ENCODE measurements at places on chromosomes 12 and 14. TPM values are rescaled to one million over a fixed set of nuclear protein-coding genes. Genes with fewer than 3 reads are reported as not detected.
A peak's percentile ranks its signal among the peaks of the same experiment; 100 is the strongest.

KRT85 gene
- total RNA-seq: not detected

DNA sequence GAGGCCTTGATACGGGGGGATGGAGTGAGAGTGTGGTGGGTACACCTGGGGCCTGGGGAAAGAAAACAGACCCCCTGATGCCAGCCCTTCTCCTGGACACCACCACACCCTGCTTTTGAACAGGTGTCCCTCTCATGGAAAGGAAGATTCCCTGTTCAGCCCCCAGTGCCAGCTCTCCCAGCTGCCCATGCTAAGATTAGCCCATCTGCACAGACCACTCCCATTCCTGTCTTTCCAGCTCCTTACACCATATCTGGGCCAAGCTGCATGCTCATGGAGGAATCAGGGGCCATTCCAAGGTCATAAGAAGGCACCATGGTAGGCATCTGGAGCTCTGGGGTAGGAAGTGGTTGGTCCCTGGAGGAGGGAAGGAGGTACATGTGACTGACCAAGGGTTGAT lies 9.6 kb downstream of the NAB2 start:
- no peak for DNase-seq
- peaks cover 74% of the 10 kb centered on the region for H3K36me3 ChIP-seq
- H3K27ac ChIP-seq: peak overlapping the region; percentile 40

DNA sequence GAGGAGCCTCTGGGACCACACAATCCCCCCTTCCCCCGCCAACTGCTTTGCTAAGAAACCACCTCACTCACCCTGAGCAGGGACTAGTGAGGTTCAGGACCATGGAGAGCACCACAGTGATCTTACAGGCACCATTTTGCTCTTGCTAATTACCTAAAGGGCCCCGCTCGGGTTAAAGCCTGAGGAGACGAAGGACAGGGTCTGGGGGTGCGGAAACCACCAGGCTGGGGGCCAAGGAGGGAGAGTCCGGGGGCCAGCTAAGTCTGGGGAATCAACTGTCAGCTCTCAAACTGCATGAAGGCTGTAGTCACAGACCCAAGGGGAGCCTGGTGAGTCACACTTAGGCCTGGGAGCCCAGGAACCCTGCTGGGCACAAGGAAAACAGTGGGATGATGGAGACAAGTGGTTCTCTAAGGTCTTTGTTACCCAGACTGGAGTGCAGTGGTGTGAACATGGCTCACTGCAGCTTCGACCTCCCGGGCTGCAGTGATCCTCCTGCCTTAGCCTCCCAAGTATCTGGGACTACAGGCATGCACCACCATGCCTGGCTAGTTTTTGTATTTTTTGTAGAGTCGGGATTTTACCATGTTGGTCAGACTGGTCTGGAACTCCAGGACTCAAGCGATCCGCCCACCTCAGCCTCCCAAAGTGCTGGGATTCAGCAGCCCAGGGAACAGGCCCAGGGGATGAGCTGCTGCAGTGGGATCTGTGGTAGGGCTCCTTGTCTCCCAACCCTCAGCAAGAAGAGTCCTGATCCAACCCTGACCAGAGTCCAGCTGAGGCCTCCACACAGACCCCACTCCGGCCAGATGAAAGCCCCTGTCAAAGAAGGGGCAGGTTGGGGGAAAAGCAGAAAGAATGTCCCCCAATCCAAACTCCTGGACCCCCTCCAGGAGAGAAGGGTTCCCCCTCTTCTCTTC lies 98.8 kb downstream of the CALM1 start:
- H3K36me3 ChIP-seq: no peaks in the 10 kb centered on the region
- H3K27me3 ChIP-seq: peaks cover 16% of the 10 kb centered on the region
- H3K4me3 ChIP-seq: no peak overlapping the region
- H3K27ac ChIP-seq: no peak overlapping the region

DNA sequence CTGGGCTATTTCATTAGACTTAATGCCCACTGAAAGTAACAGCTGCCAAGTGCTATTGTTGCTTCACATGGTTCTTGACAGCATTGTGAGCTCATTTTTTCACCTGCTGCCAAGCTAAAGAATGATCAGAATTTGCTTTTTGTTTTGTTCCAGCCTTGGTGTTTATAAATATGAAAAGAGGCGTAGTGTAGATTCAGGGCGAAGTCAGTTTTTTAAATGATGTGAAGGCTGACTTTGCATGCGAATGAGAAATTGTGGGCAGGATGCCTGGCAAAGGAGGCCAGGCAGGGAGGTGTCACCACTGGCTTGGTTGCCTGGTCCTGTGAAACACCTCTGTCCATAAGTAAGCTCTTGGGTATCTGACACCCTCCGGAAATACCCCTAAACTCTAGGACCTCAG lies 93.3 kb upstream of the NAP1L1 start:
- H3K4me1 ChIP-seq: peaks cover 5% of the 10 kb centered on the region
- H3K36me3 ChIP-seq: peaks cover 6% of the 10 kb centered on the region
- DNase-seq: no peak
- H3K27me3 ChIP-seq: no peaks in the 10 kb centered on the region

MANSC1 gene
- total RNA-seq: 9.9 TPM

SVOP gene
- total RNA-seq: not detected

KRAS gene
- 17.6 TPM for total RNA-seq

DNA sequence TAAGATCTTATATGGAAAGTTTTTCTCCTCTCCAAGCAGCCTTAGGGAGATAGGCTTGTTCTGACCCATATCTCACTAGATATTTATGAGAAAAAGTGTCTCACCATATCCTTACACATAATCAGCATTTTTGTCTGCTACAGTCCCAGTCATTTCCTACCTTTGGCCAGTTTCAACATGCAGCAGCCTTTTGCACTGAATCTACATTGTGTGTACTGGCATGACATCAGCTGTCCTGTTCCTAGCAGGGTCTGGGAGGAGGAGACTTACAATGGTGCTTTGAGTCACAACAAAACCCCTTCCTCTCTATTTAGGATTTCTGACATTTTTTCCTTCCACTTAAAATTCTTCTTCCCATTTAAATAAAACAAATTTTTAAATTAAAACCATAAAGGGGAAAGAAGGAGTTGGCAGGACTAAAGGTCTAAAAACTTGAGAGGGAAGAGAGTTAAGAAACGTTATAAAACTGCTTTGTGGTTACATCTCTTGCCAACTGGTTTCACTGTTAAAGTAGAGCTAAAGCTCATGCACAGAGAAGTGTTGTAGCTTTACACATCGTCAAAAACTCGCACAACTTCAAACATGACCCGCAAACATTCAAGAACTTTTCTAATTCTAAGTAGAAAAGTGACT lies 53.3 kb upstream of the CERS5 start:
- DNase-seq: peak; percentile 88
- no peak overlapping the region for H3K27ac ChIP-seq
- H3K4me1 ChIP-seq: peaks cover 22% of the 10 kb centered on the region
- H3K36me3 ChIP-seq: no peaks in the 10 kb centered on the region
- no peak overlapping the region for H3K4me3 ChIP-seq

PRH2 gene
- not detected for total RNA-seq

DNA sequence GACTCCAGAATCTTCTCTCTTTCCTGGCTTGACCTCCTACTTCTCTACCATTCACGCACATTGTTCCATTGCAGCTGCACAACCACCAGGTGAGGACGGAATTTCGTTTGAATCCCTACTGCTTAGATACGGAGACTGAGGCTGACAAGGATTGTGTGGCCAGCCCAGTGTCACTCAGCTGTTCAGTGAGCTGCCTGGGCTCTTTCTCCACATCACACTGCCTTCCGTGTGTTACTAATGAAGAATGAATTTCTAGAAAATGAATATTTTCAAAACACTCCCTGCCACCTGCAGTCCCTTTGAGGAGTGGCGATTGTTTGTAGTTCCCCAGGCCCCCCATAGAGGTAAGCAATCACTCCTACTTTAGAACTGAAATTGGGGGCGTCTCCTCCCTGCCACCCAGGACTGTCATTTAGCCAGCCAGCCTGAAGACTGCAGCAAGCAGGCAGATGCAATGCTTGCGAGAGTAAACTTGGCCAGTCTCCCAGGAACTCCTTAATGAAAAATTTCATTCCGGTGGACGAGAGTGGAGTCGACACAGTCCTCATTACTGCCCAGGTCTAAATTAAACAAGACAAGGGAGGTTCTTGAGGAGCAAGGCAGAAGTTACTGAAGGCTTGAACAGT lies 239.7 kb downstream of the SLC41A2 start:
- H3K27me3 ChIP-seq: no peaks in the 10 kb centered on the region
- no peaks in the 10 kb centered on the region for H3K4me1 ChIP-seq
- DNase-seq: no peak
- no peak overlapping the region for H3K4me3 ChIP-seq
- H3K36me3 ChIP-seq: peaks cover under 1% of the 10 kb centered on the region

SLC6A13 gene
- total RNA-seq: 0.72 TPM

GRCh38 chr12:12384571-12385340 lies 27.9 kb downstream of the BORCS5 start:
- no peaks in the 10 kb centered on the region for H3K36me3 ChIP-seq
- peaks cover 8% of the 10 kb centered on the region for H3K4me1 ChIP-seq
- no peak for DNase-seq
- H3K4me3 ChIP-seq: no peak overlapping the region

DNA sequence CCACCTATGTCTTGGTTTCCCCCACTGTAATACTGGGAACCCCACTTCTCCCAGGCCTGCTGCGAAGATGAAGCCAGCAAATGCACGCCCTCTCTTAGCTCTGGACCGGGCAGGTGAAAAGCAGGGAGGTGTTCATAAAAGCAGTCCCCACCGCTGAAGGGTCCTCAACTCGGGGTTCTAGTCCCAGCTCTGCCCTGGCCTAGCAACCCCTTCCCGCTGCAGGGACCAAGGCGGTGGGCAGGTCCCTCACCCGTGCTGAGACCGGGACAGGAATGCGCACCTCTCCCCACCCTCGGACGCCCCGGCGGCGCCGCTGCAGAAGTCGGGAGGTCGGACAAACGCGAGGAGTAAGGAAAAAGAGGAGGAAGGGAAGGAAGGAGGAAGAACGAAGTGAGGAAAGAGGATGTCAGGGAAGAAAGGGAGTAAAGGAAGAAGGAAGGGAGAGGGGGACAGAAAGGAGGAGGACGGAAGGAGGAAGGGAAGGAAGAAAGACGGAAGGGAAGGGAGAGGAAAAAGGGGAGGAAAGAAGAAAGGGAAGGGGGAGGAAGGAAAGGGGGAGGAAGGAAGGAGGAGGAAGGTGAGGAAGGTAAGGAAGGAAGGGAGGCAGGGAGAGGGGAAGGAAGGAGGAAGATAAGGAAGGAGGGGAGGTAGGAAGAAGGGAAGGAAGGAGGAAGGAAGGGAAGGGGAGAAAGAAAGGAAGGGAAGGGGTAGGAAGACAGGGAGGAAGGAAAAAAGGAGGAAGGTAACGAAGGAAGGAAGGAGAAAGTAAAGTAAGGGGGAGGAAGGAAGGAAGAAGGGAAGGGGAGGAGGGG lies 701 bp downstream of the SPRING1 start:
- H3K36me3 ChIP-seq: peaks cover 12% of the 10 kb centered on the region
- DNase-seq: no peak
- peaks cover 13% of the 10 kb centered on the region for H3K4me1 ChIP-seq
- no peaks in the 10 kb centered on the region for H3K27me3 ChIP-seq
- H3K27ac ChIP-seq: peak overlapping the region; percentile 61

PROX2 gene
- total RNA-seq: not detected

DNA sequence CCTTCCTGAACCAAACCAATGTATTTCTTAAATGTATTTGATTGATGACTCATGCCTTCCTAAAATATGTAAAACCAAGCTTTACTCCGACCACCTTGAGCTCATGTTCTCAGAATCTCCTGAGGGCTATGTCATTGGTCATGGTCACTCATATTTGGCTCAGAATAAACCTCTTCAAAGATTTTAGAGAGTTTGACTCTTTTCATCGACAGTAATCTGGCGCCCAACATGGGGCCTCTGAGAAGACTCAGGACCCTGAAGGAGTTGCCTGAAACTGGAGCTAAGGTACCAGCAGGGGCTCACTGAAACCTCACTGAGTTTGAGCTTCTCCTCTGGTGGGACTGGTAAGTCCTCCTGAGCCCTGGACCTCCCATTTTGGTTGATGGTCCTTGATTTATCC lies 17.2 kb upstream of the PSMC1 start:
- H3K27me3 ChIP-seq: no peaks in the 10 kb centered on the region
- no peaks in the 10 kb centered on the region for H3K4me1 ChIP-seq
- H3K36me3 ChIP-seq: no peaks in the 10 kb centered on the region
- no peak overlapping the region for H3K4me3 ChIP-seq

- no peak overlapping the region for H3K4me3 ChIP-seq
- no peak overlapping the region for H3K27ac ChIP-seq
- peaks cover 16% of the 10 kb centered on the region for H3K36me3 ChIP-seq
- no peaks in the 10 kb centered on the region for H3K27me3 ChIP-seq
- H3K4me1 ChIP-seq: peaks cover 13% of the 10 kb centered on the region
Measured at GRCh38 chr12:50661300-50662115, 102.4 kb upstream of the ATF1 start.

DNA sequence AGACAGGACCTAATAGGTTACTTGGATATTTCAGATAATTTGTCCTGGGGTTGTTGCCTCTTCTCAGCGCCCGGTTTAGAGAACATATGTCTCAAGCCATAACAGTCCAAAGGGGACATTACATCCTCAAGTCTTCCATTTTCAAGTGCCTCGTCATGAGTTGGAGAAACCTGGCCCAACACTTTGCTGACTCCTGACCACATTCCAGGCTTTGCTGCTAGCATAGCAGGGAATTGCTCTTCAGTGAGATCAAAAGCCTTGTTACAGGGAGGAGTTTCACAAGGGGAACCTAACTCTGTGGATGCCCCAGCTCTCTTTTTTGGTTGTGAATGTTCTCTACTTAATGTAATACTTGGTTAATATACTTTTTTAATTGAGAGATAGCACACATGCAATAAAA lies 8.2 kb upstream of the MMP19 start:
- no peaks in the 10 kb centered on the region for H3K27me3 ChIP-seq
- H3K27ac ChIP-seq: no peak overlapping the region
- no peak overlapping the region for H3K4me3 ChIP-seq
- H3K4me1 ChIP-seq: peaks cover 20% of the 10 kb centered on the region
- no peak for DNase-seq

DNA sequence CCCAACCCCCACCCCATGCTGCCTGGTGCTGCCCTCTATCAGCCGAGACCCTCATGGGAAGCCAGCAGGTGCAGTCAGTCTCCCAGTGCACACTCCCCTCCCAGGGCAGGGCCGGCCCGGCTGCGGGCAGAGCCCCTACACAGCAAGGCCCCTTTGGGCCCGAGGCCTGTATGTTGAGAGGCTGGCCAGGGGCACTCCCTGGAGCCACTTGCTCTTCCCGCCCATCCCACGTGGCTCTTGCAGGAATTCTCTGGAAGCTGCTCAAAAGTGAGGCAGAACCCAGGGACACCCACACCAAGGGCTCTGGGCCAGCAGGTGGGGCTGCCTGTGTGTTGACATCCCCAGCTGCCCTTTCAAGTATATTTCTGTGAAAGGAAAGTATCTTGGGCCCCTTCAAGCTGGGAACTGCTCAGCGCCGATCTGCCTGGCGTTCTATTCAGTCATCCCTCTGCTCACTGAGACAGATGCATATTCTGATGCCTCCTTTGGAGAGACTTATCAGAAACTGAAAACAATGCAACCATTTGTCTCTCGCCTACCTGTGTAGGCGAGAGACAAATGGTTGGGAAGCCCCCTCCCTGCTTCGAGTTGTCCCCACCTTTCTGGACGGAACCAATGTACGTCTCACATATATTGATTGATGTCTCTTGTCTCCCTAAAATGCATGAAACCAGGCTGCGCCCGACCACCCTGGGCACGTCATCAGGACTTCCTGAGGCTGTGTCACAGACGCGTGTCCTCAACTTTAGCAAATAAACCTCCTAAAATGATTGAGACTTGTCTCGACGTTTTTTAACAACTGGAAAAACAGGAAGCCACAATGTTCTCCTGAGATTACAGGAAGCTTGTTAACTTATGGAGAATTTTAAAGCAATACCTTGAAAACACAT lies 6.0 kb downstream of the GPR132 start:
- no peaks in the 10 kb centered on the region for H3K4me1 ChIP-seq
- H3K27ac ChIP-seq: no peak overlapping the region
- H3K27me3 ChIP-seq: peaks cover 19% of the 10 kb centered on the region
- no peak overlapping the region for H3K4me3 ChIP-seq
- DNase-seq: no peak
